ENCODE measurements at places on chromosomes 2 and 18.

DNA sequence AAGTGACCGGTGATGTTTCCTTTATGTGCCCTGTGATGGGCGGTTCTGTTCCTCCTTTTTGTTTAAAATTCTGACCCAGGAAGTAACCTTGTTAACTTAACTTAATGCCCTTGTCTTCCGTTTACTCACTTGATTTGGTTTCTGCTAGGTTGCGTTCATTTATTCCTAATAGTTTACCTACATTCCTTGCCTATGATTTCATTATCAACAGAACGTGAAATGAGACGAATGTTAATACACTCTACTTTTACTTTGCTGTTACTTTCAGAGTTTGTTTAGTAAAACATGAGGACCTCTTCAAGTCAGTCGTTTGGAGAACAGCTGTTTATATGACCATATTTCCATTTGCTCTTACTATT lies 638 bp downstream of the CEP192 start:
- no peak for DNase-seq

DNA sequence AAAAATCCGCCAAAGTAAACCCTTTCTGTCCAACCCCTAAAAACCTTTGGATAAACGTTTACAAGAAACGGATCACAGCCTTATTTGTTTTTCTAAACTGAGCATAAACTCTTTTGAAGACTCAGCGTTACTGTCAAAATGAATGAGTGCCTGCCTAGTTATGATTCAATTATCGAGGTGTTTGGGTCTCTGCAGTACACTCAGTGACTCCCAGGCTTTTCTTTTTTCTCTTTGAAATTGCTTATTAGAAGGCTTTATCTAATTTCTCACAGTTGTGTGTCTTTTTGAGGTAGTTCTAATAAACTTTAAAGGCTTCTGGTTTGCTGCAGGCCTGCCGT lies 663 bp downstream of the RHBDD1 start:
- no peak for DNase-seq

DNA sequence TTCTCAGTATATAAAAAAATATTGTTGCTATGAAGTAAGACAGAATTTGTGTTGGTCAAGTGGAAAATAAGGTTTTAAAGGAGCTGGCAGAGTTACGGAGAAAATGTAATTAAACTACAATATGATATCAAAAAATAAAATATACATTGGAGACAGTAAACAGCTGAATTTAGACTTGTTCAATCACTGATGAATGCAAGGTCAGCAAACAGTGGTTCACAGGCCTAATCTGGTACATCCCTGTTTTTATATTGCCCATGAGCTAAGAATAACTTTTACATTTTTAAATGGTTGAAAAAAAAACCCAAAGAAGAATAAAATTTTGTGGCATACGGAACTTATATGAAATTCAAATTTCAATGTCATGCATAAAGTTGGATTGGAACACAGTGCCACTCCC lies 131.0 kb upstream of the TRIB2 start:
- DNase-seq, result no peak

GRCh38 chr2:225091336-225091735 lies 49.1 kb upstream of the DOCK10 start:
- no peak for DNase-seq

GRCh38 chr2:70745276-70745825 lies 22.6 kb downstream of the ADD2 start:
- DNase-seq, result no peak

DNA sequence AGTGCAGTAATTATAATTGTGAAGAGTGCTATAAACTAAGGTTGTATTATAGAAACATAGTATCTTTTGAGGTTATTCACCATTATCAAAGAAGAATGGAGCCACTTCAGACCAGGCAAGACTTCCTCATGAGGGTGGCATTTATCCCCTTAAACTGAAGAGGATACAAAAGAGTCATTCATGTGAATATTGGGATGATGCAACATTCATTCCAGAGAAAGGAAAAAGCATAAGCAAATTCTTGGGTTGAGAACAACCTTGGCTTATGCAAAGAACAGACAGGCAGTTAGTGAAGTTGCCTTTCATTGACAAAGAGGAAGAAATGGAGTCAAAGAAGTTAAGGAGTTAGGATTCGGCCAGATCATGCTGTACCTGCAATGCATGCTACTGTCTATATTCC lies 682.5 kb downstream of the MBD2 start:
- DNase-seq, result no peak

DNA sequence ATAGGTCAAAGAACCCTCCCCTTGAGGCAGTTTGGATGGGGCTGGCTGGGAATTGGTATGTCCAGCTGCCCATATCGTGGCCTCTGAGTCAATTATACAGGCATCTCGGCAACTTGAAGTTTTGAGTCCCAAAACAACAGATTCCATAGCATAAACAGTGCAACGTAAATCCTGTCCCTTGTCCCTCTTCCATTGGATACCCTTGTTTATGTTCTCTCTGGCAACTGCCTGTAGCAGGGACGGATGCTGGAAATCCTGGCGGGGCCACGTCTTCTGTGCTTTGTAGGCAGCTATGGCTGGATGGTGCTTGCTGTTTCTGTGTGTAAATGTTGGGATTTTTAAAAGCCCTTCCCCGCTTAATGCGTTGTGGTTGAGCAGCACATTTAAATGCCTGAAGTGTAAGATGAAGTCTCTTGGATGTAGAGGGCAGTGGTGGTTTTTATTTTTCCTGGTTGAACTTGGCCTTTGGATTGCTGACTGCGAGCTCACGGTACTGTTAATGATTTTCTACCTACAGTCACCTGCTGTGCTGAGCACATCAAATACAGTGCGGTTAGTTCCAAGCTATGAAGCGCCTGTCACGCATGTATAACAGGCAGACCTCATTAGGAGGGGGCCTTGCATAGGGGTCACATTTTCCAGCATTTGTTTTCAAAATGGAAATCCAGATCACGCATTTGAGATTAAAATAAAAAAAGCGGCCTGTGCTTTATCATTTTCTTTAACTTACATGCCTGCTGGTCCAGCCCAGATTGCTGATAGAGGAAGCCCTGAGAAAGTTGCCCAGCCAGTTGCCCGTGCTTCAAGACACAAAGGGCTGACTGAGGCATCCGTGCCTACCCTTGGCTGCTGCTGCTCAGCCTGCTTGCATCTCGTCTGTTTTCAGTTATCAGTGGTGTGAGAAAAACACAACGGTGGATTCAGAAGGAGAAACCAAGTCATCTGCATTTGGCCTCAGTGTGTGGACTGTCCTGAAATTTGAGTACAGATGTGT lies 84.7 kb downstream of the NEDD4L start:
- DNase-seq, result no peak

DNA sequence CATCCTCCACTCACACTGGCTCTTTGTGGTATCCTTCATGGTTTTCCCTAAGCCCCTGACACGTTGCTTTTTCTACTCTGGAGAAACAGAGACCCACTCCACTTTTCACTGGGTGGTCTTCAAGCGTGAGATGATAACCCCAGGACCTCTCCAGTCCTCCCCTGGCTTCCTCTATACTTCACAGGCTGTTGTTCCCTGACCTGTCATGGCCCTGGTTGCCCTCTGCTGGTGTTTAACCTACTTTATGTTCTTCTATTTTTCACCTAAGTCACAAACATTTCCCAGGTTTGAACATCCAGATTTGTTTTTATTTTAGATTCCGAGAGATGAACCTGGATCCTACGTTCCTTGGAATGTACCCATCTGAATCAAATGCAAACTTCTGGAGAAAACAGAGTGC lies 84.5 kb downstream of the AOX1 start:
- no peak for DNase-seq

Data from stimulated activated CD4-positive, alpha-beta T cell treated with anti-CD3 and anti-CD28 coated beads, Interleukin-2, amount 100 ng/mL, for 24 hours (primary cell).